Renal cortex interstitium (tissue), 15 donors: ENCODE measurements at places on chromosomes 1 and 21.

DNA sequence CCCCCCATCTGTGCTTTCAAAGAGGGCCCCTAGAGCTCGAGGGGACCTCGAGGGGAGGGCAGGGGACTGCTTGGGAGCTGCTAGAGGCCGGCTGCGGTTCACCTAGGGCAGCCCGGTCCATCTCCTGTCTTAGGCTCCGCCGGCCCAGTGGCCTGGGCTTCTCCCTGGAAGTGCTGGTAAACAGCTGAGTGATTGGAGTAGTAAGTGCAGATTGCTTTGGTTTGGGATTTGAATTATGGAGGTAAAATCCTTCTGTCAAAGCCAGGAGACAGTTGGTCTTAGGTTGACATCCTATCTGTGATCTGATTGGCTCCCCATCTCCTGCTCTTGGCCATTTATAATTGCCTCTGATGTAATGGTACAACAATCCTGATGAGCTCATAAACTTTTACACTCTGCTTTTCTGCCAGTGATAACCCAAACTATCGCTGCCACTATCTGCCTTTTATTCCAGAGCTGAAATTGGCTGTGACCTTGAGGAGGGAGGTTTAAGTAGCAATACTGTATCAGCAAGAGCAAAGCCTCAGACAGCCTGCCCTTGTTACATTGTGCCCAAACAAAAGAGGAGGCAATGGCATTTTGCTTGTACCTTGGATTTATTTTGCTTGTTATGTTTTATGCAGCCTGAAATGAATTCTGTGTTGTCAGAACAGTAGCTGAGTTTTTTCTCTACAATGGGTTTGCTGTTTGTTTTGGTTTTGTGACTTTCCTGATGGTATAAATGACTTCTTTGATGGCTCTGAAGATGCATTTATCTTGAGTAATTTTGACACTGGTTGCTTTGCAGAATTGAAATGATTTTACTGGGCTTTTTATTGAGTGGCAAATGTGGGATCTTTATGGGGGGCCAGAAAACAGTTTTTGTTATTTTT lies 2.4 kb downstream of the ARID1A start:
- DNase-seq = peak; percentile 78

- DNase-seq = no peak
Observed at GRCh38 chr1:183756326-183756725, 48.6 kb upstream of the RGL1 start.

DNA sequence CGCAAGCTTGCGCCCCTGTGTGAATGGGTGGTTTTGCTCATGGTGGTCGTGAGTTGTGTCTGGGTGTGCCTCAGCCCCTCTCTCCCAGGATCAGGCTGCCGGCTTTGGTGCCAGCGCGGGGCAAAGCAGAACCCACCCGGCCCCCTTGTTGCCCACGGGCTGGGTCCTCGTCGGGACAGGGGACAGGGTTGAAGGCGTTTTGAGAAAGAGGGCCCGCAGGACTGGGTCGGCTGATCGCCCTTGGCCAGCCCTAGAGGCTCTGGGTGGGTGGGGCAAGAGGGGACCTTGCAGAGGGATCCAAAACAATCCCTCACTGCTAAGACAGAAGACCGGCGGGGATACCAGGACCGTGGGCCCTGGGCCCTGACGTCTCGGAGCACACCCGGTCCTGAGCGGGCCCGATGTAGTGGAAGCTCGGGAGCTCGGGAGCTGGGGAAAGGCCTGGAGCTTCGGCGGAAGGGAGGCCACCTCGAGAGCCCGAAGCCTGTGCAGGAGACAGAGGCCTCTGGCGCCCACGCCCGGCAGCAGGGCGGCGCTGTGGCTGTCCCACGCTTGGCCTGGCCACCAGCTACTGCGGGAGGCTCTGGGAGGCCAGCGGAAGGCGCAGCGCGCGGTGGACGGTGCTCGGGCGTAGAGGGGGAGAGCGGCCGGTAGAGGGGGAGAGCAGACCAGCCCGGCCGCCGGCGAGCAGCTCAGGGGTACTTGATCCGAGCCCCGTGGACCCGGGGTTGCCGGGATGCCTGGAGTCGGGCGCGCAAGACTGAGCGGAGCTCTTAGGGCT lies 2.8 kb upstream of the ZNF678 start:
- DNase-seq = no peak

- DNase-seq = no peak
Observed at GRCh38 chr21:26834181-26834905, 10.9 kb downstream of the ADAMTS1 start.

- DNase-seq = no peak
Observed at GRCh38 chr1:71656902-71657301, 576.1 kb upstream of the ZRANB2 start.

DNA sequence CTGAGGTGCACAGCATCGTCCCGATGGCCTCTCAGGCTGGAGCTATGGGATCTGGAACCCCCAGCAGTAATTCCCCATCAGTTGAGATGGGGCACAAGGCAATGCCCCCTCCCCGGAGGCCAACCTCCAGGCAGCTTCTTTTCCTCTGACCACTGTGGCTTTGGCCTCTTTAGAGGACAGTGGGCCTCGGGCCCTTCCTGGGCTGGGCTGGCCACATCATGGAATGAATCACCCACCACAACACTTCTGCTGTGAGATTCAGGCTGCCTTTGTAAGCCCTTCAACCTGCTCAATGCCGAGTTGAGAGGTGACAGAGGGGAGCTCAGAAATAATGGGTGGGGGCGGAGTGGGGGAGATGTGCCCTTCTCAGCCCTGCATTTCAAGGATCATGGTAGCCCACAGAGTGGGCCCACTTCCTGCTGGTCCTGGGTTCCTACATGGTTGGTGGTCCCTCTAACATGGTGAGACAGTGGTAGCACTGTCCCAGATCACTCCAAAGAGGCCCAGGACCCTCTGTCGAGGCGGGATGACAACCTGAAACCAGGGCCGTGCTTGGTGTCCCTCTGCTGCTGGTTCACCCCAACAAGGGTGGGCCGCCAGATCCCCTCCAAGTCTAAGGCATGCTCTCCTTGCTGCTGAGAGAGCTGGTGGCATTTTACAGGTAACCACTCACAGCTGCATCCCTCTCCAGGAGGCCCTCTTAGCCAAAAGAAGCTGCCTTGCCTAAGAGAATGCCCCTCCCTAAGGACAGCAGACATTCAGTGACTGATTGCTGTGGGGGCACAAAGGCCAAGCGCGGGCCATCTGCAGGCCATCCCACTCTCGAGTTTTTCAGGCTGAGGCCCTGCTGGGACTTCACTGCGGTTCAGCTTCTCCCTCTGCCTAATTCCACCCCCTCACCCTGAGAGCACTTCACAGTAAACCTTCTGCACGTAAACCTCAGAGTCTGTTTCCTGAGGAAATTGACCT lies 29.7 kb upstream of the EVA1B start:
- DNase-seq = no peak

GRCh38 chr1:192448026-192448578 lies 127.5 kb upstream of the RGS1 start:
- DNase-seq = no peak

DNA sequence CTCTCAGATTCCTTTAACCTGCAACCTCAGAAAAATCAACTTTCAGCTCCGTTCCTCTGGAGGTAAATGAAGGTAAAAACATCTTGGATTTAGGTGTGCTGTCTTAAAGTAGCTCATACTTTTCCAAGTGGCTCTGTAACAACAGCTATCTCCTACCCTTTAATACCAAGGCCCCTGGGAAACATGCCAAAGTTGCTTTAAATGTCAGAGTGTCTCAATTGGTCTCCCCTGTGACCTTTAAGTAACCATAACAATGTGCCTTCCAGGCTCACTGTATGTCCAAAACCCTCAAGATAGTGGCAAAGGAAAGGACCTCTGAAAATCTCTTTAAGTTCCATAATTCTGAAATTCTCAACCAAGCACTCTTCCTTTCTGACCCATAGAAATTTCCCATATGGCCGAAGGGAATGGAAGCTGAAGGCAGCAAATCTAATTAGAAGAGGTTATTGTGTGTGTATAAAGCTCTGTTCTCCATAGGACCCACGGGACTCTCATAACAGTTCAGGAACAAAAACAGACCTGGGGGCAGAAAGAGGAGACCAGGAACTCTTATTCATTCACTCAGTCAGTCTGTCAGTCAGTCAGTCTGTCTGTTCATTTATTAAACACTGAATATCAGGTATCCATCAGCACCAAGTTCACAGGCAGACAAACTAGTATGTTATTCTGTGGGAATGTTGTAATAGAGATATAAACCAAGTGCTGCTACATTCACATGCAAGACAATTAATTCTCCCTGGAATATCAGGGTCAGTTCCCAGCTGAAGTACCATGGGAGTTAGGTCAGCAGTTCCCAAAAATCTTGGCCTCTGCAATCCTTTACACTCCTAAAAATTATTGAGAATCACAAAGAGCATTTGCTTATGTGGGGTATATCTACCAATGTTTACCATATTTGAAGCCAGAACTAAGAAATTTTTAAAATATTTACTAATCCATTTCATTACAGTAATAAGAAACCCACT lies 19.1 kb downstream of the ASTN1 start:
- DNase-seq = no peak

- no peak for DNase-seq
Observed at GRCh38 chr1:167359295-167359694, 138.6 kb downstream of the POU2F1 start.

DNA sequence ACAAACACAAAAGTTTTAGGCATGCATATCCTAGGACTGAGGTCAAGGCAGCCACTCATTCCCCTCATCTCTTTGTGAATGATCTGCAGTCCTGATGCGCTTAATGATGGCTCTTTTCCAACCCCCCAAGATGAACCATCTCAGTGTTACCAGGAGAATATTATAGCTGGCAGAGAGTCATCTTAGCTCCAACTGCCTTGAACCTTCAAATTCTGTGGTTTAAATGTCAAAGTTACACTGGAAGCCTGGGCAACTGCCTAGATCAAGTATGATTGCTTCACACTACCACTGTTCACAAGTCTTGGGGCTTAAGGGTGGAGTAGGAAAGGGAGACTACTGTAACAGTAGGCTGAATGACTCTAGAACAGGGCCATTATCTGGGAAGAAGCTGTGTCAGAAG lies 8.0 kb upstream of the MYBPHL start:
- DNase-seq = no peak

DNA sequence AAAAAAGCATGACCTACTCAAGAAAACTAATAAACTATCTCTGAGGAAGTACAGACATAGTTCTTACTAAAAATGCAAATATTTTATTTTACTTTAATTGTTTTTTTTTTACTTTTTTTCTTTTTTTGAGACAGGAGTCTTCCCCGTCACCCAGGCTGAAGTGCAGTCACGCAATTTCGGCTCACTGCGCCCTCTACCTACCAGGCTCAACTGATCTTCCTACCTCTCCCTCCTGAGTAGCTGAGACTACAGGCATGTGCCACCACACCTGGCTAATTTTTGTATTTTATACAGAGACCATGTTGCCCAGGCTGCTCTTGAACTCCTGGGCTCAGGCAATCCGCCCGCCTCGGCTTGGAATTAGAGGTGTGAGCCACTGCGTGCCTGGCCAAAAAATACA lies 1263.1 kb downstream of the KCNT2 start:
- no peak for DNase-seq

GRCh38 chr1:208562151-208562960 lies 318.2 kb upstream of the PLXNA2 start:
- DNase-seq = no peak

DNA sequence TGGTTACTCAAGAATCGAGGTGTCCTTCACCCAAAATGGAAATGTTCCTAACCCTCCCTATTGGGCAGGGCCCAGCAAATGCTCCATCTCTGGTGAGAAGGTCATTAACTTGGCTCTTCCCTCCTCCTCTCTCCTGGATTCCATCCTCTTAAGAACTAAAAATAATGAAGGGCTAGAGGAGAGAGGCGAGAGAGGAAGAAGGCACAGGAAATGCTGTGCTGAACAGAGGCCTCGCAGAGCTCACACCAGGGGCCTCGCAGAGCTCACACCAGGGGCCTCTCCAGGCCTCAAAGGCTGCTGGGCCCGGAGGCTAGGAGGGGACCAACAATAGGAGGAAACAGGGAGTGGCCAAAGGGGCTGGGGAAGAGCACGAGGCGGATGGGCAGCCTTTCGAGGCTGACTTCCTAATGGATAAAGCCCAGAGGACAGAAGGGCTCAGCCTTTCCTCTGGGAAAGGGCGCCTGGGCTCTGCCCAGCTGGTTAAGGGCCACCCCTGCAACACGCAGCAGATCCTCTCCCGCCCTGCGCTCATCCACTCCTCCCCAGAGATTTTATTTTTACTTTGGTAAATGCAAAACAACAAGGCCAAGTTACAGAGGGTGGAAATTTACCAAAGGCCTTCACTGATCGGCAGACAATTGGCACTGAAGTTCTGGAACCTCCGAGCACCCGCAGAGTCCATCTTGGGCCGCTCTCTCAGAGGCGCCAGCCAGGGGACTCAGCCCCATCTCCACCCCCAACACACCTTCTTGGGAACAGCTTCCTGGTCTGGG lies 78.5 kb downstream of the ITPKB start:
- no peak for DNase-seq

GRCh38 chr1:14338509-14338908 lies 260.0 kb upstream of the KAZN start:
- DNase-seq = no peak
